SJCRH30 (cell line): ENCODE measurements at places on chromosomes 2 and 18. TPM values are rescaled to one million over a fixed set of nuclear protein-coding genes. Genes with fewer than 3 reads are reported as not detected.

- DNase-seq, result no peak
Observed at GRCh38 chr2:100906679-100907078, 86.7 kb downstream of the NPAS2 start.

DNA sequence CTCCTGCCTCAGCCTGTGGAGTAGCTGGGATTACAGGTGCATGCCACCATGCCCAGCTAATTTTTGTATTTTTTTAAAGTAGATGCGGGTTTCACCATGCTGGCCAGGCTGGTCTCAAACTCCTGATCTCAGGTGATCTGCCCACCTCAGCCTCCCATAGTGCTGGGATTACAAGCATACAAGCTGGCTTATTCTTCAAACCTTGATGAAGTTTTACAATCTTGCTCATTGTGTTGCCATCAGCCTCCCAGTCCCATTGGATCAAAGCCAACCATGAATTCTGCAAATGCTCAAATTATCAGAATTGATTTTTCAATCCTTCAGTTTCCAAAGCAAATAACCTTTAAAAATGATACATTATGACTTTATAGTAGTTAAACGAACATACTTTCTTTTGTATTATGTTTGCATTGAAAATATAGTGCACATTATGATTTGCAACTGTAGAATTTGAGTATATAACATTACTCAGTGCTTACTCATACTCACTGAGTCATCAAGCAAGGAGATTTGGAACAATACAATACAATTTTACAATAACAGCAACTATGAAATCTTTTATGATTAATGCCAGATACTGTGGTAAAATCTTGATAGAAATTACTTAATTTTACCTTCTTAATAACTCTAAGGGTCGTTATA is 1491.9 kb upstream of the CELF4 start:
- DNase-seq, result no peak

DNA sequence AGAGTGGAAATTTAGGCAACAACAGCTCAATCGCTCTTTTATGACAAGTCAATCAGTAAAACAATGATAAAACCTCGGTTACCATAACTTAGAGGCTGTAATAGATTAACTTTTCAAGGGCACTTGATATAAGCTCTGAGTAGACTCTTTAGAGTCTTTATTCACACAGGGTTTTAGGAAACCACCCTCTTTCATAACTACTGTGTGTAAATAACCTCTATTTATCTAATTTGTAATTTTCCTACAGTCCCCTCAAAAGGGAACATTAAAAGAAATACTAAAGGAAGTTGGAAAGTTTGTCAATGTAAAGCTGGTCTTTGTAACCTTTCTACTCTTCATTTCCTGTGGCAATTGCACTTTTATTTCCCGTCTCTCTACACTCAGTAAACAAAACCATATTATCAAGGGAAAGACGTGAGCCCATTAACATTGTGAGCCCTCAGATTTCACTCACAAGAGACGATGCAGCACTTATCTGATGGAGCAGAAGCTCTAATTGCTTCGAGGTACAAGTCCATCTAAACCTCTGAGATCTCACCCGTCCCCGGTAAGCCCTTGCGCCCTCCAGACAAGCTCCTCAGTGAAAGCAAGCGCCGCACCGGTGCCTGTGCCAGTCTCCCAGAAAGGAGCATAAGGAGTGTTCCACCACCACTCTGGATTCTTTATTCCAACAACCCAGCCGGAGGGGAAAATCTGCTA is 1.1 kb upstream of the HOXD1 start:
- peak; percentile 10 for DNase-seq

GRCh38 chr18:74478880-74479279 is 17.3 kb upstream of the CNDP2 start:
- no peak for DNase-seq

- DNase-seq, result no peak
Observed at GRCh38 chr2:208488686-208489564, 82.3 kb downstream of the PTH2R start.

DNA sequence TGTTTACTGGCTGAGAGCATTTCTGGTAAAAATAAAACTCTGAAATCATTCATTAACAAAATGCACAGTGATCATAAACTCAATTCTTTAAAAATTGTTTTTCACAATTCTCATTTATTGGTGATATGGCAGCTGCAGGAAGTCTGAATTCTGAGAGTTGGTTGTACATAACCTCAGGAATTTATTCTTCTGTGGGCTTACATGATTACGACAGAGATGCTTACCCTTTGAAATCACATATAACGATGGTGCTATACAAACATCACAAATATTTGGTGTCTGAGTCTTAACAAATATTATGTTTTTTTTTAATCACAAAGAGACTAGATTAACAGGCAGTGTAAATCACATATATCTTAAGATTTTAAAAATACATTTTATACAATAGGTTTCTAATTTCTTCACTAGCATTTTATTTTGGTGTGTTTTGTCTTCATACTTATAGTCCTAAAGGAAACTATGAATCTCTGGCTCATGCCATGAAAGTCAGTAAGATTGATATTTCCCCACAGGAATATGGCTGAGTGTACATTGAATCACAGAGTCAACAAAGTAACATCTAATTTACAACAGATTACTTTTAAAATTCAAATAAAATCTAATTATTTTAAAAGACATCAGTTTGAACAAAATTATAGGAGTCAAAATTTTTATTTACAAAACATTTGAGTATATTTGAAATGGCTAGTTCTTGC is 318.8 kb upstream of the THUMPD2 start:
- DNase-seq, result peak; percentile 34

DNA sequence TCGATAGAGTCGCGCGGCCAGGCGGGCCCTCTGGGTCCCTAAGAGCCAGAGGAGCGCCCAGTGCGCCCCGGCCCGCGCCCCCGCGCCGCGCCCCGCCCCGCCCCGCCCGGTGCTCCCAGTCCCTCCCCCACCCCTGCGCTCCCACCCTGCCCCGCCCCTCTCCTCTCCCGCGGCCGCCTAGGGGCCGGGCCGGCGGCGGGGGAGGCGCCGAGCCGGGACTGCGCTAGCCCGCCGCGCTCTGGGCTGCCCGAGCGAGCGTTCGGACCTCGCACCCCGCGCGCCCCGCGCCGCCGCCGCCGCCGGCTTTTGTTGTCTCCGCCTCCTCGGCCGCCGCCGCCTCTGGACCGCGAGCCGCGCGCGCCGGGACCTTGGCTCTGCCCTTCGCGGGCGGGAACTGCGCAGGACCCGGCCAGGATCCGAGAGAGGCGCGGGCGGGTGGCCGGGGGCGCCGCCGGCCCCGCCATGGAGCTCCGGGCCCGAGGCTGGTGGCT is at the start of gene GPC1:
Gene GPC1 (plus strand): TSS at position 207 of the 491 bp plus-strand sequence. CDS start 256 bp downstream, at position 463.
- DNase-seq, result peak; percentile 73

DNA sequence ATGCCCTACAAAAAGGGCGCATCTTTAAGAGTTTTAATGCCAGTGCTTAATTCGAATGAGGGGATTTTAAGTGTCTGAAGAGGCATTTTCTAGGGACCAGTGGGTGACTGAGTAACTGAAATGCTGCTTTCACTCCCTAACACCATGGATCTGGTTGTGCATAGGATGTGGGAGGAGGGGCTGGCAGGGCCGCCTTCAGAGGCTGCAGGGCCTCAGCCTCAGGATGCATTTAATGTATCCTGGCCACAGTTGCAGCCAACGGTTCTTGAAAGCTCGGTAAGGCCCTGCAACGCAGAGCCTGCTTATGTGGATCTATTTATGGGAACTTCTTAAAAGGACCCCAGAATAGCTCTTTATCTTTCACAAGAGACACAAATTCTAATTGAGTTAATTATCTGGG is 25.8 kb upstream of the IL18RAP start:
- DNase-seq, result no peak

Gene IMMT
- total RNA-seq, result 156 and 162 TPM in 2 replicates

- no peak for DNase-seq
Observed at GRCh38 chr2:124289615-124290014, 264.5 kb downstream of the CNTNAP5 start.

- DNase-seq, result peak; percentile 71
Observed at GRCh38 chr2:204665207-204665606, 119.9 kb downstream of the PARD3B start.

- peak; percentile 66 for DNase-seq
Observed at GRCh38 chr2:204452464-204453023, 92.7 kb upstream of the PARD3B start.

- DNase-seq, result no peak
Observed at GRCh38 chr2:1169291-1169949, 218.8 kb downstream of the SNTG2 start.

DNA sequence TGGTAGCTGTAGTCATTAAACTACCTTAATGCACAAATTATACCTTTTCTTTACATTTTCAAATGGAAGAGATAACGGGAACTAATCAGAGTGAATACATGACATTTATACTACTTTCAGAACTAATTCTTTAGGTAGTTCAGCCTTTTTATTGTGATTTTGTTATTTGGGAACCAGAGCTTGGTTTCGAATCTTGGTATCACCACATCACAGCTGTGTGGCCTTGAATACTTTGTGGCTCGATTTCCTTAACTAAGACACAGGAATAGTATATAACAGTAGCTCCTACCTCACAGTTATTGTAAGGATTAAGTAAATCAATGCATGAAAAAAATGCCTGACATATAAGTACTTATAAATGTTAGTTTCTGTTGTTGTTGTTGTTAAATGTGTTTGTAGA is 240.0 kb downstream of the WDR7 start:
- no peak for DNase-seq

Gene PSMA8
- not detected in 2 replicates for total RNA-seq

Gene SLC4A5
- total RNA-seq, result 0.08 TPM in 1 of 2 replicates, not detected in the other
